Activated CD4-positive, alpha-beta T cell treated with anti-CD3 and anti-CD28 coated beads, Interleukin-2, amount 10 ng/mL, durations not matched to agents 7 days and 5 days (primary cell): ENCODE measurements at places on chromosomes 5 and 9.

DNA sequence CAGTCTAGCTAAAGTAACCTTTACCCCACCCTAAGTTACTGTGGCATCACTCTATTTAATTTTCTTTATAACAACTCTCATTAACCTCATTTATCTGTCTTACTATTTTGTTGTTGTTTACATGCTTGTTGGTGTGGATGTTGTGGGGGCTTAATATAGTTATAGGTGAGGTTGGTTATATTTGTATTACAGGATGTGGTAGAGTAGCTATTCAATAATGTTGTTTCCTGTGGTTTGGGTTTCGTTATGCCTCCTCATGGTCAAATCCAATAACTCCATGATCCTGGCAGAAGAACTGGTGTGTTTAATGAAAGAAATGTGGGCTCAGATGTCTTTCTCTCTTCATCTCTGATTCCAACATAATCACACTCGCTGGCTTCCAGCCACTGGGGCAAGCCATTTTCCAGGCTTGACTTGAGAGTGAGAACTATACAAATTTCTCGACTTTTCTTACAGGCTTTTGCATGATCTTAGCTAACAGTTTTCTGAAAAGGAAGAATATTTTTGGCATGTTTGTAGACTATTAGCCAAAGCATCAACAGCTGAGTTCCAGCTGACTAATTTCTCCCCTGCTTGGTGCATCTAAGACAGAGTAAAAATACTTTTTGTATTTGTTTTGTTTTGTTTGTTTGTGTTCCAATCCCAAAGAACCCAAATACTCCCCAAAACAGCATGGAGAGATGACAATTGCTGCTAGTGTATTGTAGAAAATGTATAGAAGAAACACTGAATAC lies 303.7 kb upstream of the PAPPA start:
- DNase-seq, result no peak

DNA sequence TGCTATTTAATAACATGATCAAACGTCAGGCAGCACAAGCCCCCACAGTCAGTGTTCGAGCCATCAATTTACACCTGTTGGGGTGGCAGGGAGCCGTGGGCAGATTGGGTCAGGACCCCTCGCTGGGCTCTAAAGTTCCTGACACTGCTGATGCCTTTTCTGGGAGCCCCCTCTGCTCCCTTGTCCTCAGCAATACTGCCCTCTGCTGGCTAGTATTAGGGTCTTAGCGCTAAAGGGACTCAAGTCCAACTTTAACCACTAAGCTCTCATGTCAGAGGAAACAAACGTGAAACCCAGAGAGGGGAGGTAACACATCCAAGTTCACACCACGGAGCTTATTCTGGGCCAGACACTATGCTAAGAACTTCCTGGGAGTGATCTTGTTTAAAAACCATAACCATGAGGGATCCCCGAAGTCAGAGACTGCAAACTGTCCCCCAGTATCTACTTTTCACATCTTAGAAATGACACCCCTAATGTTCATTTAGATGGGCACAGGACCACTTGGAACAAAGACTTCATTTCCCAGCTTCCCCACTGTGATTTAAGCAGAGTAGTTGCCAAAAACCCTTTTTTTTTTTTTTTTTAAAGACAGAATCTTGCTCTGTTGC lies 20.4 kb downstream of the ANKS6 start:
- DNase-seq, result peak; percentile 64

DNA sequence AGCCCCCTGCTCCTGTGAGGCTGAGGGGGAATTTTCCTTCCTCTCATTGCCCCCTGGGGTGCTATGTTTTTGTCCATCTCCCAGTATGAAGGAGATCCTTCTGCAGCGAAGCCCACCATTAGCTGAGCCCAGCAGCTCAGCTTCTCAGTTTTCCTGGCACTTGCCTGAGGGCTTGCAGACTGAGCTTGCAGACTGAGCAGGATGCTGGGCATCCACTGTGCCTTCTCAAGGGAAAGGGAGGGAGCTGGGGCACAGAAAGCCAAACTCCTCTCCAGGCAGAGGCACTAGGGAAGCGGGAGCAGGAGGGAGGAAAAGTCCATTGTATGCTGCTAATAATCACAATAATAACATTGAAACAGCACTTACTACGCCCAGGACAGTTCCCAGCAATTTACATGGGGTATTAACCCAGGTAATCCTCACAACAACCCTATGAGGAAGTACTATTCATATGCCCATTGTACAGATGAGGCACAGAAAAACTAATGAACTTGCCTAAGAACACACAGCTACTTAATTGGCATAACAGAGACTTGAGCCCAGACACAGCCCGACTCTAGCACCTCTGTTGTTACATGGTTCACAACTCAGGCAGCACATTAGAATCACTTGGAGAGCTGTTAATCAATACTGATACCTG lies 86.9 kb upstream of the SSBP2 start:
- no peak for DNase-seq

DNA sequence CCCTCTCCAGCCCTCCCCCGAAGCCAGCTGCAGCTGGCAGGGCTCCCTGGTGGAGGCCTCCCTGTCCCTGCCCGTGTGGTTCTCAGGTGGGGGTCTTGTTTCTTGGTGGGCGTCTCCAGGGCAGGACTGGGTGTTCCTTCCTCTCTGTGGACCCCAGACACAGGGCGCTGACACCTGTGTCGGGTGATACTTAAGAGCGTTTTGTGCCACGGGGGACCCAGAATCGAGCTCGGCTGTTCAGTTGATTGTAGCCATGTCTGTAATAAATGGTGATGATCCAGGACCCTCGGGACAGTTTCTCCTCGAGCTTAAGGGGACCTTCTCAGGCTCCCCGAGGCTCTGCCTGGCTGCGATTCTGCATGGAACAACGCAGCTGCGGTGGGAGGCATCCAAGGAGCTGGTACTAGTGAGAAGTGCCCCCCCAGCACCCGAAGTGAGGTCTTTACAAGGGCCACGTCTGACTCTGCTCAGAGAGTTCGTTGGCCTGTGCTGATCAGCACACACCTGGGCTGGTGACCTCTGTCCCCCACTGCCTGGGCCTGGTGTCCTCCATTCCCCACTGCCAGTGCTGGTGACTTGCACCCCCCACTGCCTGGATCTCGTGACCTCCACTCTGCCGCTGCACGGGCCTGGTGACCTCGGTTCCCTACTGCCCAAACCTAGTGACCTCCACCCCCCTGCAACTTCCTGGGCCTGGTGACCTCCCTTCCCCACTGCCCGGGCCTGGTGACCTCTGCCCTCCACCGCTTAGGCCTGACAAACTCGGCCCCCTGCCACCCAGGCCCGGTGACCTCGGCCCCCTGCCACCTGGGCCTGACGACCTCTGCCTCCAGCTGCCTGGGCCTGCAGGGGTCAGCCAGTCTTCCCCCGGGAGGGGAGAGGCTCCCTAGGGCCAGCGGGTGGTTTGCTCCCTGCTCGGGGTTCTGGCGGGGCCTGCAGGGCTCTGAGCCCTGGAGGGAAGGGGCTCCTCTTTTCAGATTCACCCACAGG lies 36.0 kb downstream of the NDUFS6 start:
- no peak for DNase-seq

GRCh38 chr9:130398487-130399240 lies 46.1 kb upstream of the ASS1 start:
- no peak for DNase-seq

GRCh38 chr5:119171686-119172085 lies 100.8 kb downstream of the DMXL1 start:
- DNase-seq, result no peak

- no peak for DNase-seq
Observed at GRCh38 chr5:17255471-17256021, 38.1 kb downstream of the BASP1 start.

DNA sequence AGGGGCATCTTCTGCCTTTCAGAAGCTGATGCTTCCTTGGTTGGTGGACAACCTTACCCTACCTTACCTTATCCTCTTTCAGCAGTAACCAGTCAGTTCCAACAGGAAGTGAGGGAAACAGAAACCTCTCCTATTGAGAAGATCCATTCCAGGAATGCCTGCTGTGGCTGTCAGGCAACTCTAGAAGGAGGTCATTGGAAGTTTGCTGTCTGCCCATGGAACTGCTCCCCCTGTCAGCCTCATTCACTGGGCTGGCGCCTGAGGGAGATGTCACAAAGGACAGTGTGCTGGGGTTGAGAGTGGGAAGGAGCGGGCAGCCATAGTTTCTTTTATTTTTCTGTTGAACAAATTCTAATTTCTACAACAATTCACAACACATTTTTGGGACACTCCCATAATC lies 54.7 kb downstream of the IRX1 start:
- DNase-seq, result no peak

DNA sequence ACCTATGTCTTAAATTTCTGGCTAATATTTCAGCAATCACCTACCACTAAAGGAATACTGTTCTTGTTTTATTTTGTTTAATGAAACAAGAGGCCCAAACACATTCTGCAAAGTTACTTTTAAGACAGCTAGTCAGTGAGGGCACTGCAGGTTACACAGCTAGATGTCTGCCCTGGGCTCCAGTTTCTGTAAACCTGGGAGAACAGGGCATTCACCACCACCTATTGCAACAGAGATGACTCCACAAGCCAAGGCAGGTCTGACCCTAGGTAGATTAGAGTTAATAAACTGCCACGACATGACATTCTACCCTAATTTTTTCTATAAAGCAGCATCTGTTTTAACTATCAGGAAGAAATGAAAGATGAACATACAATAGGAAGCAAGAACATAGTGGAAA lies 90.8 kb downstream of the SLF1 start:
- no peak for DNase-seq

DNA sequence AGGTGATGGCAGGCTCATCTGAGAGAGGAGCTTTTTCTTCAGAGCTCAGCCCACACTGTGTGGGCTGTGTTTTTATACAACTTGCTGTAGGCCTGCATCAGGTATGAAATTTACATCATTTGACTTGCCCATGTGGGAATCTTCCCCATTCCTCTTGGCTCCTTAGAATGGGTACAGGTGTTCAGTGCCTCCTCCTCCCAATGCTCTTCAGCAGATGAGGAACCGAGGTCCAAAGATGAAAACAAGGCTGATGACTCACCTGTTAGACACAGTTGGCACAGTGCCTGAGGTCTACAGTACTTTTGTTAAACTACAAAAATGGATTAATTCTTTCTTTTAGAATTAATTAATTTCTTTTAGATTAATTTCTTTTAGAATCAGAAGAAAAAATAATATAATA lies 20.8 kb downstream of the PAPPA start:
- no peak for DNase-seq

- no peak for DNase-seq
Observed at GRCh38 chr9:124258607-124259157, 933 bp downstream of the NEK6 start.

DNA sequence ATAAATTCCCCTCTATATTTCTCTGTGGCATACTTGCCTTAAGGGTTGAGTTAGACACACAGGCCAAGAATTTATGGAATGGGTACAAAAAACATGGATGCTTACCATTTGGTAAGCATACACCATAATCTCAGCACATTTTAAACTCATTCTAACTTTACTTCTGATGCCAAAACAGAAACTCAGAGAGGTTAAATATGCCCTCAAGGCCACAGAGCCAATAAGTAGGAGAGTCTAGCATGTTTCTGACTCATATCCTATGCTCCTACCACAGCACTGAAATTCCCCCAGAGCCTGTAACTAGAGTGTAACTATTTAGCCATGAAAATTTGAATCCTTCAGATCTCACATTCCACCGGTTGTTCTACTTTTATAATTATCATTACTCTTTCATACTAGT lies 559.7 kb downstream of the ACTL7B start:
- DNase-seq, result no peak

DNA sequence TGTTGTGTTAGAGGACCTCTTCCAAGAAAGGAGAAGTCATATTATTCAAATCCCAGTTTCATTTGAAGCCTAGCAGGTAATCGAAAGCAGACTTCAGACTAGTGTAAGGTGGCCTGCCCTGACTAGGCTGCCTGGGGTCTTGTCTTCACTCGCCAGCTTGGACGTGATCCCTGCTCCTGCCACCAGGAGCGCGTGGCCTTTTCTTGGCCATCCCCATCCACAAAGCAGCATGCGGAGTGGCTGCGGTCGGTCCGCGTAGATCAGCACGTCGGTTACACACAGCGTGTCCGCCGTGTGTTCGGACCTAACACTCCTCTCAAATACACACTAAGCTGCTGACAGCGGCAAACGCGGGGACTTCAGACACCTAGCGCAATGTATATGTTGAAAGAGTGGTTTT lies 37.3 kb downstream of the CFAP77 start:
- no peak for DNase-seq

DNA sequence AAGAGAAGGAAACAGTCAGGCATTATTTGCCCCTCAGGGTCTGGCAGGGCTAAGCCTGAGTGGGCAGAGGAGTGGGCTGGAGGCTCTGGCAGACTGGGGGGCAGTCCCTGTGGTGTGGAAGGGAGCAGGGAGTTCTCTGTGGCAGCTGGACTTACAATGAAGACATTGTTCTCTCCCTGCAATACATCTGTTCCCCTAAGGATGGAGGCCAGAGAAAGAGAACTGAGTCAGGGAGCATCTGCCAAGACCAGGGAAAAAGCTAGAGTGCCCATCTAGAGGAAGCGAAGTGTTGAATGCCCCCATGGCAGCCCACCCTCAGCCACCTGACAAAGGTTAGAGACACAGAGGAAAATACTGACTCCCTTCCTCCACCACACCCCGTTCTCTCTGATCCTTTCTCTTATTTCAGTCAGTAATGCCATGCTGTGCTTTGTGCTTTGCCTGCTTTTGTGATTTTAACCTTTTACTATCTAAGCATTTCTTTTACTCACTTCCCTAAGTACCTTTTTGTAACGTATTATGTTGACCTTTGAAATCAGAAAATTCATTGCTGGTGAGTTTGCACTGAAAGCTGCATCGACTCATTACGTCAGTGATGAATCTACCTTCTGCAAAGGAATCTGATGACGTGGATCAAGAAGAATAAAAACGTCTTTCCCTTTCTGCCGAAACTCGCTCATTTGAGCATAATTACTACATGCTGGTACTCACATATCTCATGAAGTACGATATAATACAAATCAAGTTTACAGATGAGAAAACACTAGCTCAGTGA lies 76.0 kb downstream of the ACTL7B start:
- no peak for DNase-seq

DNA sequence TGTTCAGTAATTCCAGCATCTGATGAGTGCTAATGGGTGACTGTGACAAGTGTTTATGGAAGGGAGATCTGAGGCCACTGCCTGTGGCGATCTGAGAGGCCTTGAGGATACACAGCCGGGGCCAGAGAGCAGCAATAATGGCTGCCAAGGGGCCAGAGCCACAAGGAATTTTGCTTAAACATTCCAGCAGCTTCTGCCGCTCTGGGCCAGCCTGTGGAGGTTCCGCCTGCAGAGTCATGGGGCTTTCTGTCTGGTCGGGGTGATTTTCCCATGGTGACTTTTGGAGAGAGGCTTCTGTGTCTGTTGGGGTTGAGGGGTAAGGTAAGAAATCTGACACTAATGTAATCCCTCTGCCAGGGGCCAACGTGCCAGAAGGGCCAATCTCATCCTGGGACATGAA lies 353.5 kb downstream of the ADAMTS6 start:
- no peak for DNase-seq
